Upper lobe of right lung (tissue), 1 donor: ENCODE measurements at places on chromosomes 5 and 9. TPM values are rescaled to one million over a fixed set of nuclear protein-coding genes. Genes with fewer than 3 reads are reported as not detected.

TMEFF1 gene
- total RNA-seq, result 0.64 TPM

BNC2 gene
- 18.1 TPM for total RNA-seq

PFN3 gene
- total RNA-seq, result not detected

TIMD4 gene
- not detected for total RNA-seq

MED10 gene
- total RNA-seq, result 31.8 TPM

TNFSF8 gene
- 3.8 TPM for total RNA-seq

RLN2 gene
- total RNA-seq, result not detected

PCDHGB3 gene
- 2.6 TPM for total RNA-seq

HAPLN1 gene
- 0.12 TPM for total RNA-seq
